ENCODE measurements at places on chromosomes 6 and 20.

DNA sequence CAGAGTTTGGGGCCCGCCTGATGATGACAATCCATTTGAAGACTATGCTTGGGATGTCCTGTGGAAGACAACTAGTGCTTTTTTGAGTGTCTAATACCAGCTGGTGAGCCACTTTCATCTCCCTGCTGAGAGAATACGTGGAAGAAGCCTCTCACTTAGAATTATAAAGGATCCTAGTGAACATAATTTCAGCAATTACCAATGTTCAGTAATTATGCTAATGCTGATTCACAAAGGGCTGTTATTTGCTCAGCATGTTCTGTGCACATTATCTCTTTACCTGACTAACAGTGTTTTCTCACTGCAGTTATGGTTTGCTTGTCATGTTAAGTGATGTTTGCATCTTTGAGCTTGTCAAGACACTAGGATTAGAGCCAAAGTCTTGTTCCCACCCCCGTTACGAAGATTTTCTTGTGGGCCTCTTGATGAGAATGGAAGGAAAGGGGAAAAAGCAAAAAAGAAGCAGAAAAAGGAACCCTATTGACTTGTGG, 282.1 kb upstream of the CHD6 start:
- no peak for DNase-seq

DNA sequence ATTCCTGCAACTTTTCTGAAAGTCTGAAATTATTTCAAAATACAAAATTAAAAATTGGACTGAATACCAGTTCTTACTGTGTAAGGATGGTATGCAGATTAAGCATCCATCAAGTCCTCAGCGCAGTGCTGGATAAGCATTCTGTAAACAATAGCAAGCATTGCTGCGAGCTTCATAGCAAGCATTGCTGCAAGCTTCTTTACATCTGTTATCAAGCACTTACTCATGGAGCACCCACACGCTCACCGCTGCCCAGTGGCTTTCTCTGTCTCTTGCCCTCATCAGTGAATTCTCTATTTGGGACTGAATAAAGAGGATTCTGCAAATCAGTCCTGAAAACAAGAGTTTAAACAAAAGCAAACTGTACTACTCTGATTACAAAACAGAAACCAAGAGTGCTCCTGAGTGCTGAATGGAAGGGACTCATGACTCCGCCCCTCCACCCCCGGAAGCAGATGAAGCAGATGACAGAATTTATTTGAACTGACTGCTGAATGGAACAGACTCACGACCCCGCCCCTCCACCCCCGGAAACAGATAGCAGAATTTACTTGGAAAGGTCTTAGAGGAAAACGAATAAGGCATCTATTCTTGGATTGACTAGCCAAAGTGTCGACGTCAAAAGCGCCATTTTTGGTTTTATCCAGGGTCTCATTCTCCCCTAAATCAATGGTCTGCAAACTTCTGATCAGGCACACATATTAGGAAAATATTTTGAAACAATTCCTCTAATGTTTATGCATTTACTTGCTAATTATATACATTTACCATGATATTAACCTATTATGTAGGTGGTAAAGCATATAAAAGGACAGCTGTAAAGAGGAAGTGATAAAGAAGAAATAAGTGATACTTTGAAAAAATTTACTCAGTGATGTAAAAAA, 22.1 kb upstream of the EYA2 start:
- no peak for DNase-seq

- DNase-seq: no peak
Measured at GRCh38 chr6:87407561-87407900, 241 bp upstream of the CFAP206 start.

- DNase-seq: no peak
Measured at GRCh38 chr20:63490416-63490815, 8.5 kb downstream of the EEF1A2 start.

GRCh38 chr20:16418616-16419015, 154.6 kb downstream of the KIF16B start:
- no peak for DNase-seq

GRCh38 chr20:32329817-32330554, 28.1 kb upstream of the ASXL1 start:
- DNase-seq: no peak

DNA sequence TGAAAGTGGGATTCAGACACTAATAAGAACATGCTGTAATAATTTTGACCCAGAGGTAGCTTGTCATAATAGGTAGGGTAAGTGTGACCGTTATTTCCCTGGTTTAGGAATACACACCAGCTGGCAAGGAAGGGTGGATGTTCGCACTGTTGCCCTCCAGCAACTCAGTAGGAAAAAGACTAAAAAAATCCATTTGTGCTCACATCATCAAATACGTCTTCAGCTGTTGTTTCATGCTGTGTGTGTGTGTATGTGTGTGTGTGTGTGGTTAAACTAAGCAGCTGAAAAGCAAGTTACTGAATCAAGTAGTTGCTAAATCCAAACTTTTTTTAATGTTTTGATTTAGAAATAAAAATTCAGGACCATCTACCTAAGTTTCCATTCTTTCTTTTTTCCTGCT, 218.7 kb downstream of the TRDN start:
- no peak for DNase-seq

- DNase-seq: peak; percentile 95
Measured at GRCh38 chr20:44728801-44729443, 13.8 kb downstream of the CCN5 start.

DNA sequence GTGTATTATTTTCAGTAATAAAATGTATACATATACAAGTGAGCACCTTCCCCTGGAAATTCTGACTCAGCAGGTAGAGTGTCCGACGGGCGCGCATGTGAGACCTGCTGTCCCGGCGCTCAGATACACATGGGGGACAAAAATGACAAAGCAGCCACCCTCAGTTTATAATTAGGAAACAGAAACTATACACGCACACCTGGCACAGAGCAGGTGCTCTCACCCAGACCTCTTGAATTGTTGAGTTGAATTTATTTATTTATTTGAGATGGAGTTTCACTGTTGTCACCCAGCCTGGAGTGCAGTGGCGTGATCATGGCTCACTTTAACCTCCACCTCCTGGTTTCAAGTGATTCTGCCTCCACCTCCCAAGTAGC, 180.4 kb downstream of the ZDHHC14 start:
- DNase-seq: no peak

DNA sequence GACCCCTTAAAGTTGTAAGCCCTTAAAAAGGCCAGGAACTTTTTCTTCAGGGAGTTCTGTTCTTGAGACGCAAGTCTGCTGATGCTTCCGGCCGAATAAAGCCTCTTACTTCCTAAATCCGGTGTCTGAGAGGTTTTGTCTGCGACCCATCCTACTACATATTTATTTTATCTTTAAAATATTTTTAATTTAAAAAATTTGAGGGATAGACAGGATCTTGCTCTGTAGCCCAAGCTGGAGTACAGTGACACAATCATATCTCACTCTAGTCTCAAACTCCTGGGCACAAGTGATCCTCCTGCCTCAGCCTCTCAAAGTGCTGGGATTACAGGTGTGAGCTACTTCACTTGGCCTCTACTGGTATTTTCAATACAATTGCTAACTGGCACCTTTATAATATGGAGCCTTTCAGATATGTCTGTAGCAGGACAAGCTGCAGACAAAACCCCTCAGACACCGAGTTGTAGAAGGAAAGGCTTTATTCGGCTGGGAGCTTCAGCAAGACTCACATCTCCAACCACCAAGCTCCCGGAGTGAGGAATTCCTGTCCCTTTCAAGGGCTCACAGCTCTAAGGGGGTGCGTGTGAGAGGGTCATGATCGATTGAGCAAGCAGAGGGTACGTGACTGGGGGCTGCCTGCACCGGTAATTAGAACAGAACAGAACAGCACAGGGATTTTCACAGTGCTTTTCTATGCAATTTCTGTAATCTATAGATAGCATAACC, 41.0 kb downstream of the GPX5 start:
- DNase-seq: no peak

DNA sequence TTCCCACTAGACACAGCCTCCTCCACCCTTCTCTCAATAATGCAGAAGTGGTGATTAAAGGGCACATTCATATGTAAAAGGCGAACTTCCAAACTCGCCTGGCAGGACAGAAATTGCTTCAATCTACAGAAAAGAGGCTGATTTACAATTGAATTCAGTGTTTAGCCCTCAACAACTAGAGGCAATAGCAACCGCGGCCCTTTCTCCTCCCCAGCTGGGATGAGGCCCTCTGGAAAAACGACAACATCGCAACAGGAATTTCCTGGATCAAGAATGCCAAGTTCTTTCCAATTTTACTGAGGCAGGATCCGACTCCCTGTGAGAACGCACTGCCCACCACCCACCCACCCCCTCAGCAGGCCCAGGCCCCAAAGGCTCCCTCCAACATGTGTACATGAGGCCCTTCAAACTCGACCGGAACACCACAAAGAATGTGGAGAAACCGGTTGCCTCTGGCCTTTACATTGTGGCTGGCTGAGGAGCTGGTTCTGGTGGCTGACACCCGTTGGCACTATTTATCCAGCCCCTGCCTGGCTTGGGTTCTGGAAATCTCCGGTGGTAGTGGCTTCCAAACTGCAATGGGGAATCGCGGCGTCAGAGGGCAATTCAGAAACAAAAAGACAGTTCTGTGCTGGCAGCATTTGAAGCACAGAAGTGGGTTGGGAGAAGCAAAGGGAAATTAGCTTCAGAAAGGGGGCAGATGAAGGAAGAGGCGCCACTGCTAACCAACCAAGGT, 36.8 kb downstream of the ZMYND8 start:
- DNase-seq: peak; percentile 83

GRCh38 chr20:50652702-50653294, 38.5 kb downstream of the RIPOR3 start:
- no peak for DNase-seq

DNA sequence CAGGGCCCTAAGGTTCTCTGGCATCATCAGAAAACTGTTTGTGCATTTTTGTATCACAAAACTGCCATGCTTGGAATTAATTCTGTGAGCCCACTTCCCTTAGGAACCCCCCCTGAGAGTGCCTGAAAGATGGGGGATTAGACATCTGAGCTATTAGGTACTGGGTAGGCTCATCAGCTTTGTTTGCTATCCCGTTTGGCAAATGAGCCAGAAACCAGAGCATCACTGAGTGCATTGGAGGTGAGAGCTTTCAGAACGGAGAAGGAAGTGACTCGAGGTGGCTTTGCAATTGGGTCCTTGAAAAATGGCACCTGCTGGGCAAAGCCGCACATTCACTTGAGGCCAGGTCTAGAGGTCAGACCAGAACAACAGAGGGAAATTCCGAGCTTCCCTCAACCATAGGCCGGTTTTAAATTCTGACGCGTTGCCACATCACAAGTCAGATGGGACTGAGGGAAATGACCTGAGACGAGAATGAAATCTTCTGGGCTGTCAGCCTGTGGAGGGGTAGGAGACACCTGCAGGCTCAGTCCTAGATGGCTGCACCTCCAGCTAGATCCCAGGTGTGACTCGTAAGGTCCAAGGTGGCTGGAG, 8.4 kb upstream of the GLP1R start:
- DNase-seq: no peak

DNA sequence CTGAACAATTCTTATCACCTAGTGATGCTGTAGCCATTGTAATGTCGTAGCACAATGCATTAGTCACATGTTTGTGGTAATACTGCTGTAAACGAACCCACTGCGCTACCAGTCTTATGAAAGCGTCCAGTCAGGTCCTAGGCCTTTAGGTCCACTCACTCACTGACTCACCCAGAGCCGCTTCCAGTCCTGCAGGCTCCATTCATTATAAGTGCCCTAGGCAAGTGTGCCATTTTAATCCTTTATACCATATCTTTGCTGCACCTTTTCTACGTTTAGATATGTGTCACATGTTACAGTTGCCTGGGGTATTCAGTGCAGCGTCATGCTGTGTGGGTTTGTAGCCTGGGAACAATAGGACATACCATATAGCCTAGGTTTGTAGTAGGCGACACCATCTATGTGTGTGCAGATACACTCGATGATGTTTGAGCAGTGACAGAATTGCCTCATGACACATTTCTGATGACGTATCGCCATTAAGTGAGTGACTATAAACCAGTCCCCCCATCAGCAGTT, 15.4 kb downstream of the IGF2R start:
- peak; percentile 85 for DNase-seq

DNA sequence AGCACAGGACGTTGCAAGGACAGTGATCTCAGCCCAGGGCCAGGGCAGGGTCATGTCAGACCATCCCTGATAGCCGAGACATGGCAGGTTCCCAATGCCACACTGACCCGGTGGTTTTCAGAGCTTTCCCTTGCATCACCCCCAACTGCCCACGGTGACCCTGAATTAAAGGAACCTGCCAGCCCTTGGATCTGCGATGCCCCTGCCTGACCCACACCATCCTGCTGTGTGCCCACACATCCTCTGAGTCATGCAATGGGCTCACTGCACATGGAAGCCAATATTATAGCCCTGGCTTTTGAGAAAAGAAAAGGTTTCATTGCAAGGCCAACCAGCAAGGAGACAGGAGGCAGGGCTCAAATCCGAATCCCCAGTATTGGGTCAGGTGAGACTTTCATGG, 132.6 kb upstream of the CST7 start:
- no peak for DNase-seq

DNA sequence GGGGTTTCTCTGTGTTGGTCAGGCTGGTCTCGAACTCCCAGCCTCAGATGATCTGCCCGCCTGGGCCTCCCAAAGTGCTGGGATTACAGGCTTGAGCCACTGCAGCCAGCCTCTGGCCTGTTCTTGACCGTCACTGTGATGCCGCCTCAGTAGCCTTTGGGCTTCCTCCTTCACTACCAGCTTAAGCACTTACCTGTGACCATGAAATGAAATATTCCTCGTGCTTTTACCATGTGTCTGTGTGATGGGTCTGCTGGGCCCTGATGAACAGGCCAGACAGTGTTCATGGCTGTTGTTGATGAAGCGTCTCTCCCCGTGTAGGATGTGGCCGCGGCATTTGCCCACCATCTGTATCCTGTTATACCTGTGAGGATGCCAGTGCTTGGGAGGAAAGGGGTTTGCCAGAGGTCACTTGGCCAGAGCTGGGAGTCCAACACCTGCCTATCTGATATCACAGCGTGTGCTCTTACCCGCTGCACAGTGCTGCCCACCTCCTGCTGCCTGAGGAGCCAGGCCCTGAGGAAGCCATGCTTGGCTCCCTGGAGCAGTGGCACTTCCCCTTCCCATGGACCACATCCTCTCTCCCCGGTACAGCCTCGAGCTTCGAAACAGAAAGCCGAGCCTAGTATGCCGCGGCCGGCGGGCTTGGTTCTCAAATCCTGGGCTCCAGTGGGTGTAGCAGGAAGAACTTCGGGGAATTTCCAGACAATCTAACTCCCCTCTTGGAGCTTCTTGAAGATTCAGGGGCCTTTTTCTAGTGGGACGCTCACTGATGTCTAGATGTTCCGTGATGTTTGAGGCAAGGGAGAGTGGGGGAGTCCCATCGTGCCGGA, 167.9 kb downstream of the ZDHHC14 start:
- no peak for DNase-seq

GRCh38 chr6:139407718-139408222, 33.3 kb upstream of the CITED2 start:
- peak; percentile 98 for DNase-seq

- DNase-seq: peak; percentile 8
Measured at GRCh38 chr6:140985679-140986275, 1146.9 kb upstream of the GJE1 start.

- no peak for DNase-seq
Measured at GRCh38 chr20:53149148-53149889, 177.2 kb downstream of the TSHZ2 start.

GRCh38 chr6:132333639-132334520, 67.4 kb downstream of the MOXD1 start:
- peak; percentile 97 for DNase-seq

Data from EH (cell line).